SW480 (cell line): ENCODE measurements at places on chromosomes 6 and 20.

- no peak for DNase-seq
Measured at GRCh38 chr6:25177500-25178028, 101.6 kb upstream of the CARMIL1 start.

DNA sequence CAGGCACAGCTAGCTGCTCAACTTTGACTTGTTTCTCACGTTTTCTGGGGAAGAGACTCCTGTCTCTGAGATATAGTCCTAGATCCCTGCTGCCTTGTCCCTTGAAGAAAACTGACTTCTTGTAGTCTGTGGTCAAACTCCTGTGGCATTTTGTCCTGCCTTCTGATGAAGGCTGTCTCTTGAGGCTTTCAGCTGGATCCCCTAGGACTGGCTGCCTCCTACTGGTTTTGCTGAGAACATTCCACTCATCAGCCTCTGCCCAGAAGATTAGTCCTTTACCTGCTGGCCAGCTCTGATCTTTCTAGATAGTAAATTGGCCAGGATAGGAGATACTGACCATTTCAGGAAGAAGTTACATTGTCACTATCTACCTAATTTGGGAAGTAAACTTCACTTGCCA lies 71.9 kb upstream of the CNR1 start:
- DNase-seq = peak; percentile 28

GRCh38 chr6:126812651-126813050 lies 305.8 kb upstream of the RSPO3 start:
- no peak for DNase-seq

- peak; percentile 94 for DNase-seq
Measured at GRCh38 chr20:53939572-53940359, 130.6 kb downstream of the BCAS1 start.

DNA sequence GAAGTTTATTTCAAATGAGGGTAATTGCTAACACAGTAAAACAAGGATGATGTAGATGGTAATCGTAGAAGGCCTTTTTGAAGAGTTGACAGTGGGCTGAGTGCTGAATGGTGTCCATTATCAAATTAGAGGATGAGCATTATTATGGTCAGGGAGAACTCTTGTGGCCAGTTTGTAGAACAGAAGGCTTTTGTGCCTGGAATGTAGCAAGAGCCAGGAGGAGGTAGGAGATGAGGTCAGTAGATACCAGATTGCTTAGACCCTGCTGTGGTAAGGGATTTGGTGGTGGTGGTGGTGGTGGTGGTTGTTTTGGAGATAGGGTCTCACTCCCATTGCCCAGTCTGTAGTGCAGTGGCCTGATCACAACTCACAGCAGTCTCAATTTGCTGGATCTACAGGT lies 6.2 kb downstream of the CSE1L start:
- DNase-seq = peak; percentile 65

GRCh38 chr20:43662943-43663655 lies 3.8 kb upstream of the MYBL2 start:
- DNase-seq = peak; percentile 76

- DNase-seq = no peak
Measured at GRCh38 chr6:84086545-84087429, 53.2 kb downstream of the MRAP2 start.

DNA sequence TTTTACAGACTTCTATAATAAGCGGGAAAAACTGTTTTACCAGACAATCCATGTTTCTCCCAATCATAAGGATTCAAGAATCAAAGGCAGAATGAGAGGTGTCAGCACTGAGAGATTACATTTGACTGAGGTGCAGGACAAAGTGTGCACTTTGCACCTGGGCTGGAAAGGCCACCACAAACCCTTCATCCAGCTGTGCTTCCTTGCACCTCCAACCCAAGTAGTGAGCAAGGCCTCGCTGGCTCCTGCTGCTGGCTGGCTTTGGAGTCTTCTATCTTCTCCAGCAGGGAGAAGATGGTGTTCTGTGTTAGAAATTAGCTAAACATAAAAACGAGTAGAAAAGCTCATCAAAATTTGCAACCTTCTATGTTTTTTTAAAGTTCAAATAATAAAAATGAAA lies 77.7 kb downstream of the CHD6 start:
- DNase-seq = no peak

DNA sequence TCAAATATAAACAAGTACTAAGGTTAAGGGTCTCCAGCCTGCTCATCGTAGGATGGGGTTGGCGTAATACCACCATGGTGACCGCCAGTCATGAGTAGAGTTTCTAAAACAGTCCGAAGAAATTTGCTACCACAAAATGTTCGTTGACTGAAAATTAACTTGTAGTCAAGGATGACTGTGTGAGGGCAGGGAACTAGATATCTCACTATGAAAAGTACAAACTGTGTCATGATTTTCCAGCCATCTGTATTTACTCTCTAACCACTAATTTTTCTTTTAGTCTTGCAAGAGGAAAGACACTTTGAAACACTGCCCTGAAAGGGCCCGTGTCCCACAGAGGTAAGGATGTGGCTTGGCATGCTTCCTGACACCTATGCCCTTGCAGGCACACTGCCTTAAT lies 99.7 kb downstream of the IRF4 start:
- DNase-seq = no peak

DNA sequence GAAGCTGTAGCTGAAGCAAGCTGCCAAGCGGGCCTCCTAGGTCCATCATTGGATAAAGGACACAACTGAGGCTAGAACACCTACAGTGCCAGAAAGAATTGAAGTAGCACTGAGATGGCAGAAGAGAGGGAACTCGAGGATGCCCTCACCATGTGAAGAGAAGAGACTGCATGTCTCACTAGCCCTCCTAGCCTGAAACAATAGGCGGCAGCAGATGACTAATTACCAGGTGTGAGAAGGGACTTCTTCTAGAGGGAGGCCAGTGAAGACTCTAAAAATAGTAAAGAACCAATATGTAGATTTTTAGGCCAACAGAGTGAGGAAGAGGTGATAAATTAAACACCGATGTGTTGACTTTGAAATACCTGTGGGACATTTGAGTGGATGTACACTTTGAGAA lies 50.3 kb downstream of the LGSN start:
- DNase-seq = no peak
